NCI-H524 (cell line): ENCODE measurements at places on chromosomes 4 and X.

DNA sequence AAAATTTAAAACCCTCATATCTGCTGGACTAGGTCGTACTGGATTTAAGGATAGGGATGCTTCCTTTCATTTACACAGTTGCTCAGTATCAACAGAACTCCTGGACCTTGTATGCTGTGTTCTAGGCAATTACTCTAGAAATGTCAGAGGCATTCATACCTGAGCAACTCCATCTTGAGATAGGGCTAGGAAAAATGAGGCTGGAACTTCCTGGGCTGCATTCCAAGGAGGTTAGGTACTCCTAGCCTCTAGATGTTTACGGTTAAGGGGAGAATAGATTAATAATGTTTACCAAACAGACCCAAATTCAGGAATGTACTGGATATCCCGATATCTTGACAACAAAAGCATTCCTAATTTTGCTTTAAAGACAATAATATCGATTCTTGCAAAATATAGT is 84.7 kb upstream of the NLGN4X start:
- DNase-seq: no peak

DNA sequence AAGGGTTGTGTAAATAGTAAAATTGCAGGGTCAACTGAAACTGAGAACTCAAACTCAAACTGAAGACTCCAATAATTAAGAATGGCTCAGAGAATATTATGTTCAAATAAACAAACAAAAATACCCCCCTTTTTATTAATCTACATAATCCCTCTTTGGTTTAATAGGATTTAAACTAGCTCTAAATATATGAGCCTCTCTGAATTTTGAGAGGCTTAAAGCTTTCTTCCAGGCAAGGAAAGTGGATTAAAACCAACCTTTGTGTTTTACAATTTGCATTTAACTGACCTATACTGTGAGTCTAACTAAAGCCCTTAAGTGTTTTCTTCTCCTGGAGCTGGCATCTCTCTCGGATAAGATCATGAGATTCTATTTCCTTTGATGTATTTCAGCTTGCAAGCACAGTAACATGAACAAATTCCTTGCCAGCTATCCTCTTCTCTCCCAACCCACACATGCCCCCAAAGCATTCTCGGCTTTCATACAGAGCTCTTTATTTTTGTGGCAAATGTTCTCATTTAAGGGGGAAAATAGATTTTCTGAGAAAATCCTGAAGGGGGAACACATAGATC is 1310.8 kb upstream of the AGA start:
- peak; percentile 78 for DNase-seq

DNA sequence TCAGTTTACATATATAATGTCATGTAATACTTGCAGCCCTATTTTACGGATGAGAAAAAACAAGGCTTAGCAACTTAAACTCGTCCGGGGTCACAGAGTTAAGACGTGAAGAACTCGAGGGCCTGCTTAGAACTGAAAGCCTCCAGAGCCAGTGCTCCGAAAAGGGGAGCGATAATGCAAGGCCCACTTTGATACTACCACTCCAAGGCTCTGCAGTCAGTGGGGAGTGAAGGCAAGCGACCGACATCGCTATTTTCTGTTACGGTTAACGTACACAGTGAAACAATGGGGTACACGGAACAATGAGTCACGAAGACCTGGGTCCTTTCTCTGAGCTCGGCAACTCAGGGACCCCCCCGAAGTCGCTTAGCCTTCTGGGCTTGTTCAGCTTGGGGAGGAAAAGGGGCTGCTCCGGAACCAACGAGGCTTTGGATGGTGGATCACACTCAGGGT is 965 bp downstream of the PPA2 start:
- DNase-seq: no peak

DNA sequence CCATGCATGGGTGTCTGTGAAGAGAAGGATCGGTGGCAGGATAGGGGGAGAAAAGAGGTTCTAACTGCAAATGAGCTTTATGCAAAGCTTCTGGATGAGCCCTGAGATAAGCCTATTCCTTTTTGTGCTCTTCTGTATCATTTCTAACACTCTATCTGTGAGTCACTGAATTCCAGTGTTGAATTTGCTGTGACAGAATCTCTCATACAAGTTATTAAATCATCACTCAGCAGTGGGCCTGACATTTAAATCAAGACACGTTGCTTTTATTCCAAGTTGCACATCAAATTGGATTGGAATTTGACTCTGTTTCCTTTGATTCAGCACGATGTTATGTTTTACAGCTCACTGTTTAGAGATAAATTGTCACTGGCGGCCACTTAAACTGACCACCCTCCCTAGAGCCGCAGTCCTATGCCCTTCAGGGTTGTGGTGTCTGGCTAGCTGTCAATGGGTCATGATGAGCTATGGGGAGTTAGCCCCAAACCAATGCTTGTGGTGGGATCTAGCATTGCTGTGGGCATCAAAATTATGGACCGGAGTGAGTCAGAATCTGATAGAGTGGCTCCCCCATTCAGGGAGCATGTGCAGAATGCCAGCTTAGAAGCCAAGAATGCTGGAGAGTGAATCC is 42.7 kb downstream of the LHFPL1 start:
- DNase-seq: no peak

GRCh38 chrX:41779941-41780340 is 56.0 kb downstream of the GPR82 start:
- peak; percentile 54 for DNase-seq

DNA sequence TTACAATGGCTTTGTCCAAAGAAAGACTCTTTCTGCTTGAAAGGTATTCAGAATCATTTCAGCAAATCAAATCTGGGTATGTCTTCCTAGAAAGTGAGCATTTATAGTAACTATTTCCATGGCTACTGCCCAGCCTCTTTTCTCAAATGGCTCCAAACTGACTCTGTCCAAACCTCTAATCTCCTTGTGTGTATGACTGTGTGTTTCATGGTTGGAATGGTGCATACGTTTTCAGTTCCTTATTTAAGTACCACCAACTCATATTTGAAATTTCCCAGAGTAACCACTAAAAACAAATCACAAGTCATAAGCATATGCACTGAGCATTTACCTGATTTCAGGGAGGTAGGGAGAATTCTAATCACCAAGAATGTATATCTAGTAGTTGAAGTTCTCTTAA is 106.0 kb downstream of the TMEM144 start:
- DNase-seq: no peak

GRCh38 chr4:135515295-135515694 is 1313.7 kb upstream of the PABPC4L start:
- DNase-seq: no peak

- DNase-seq: no peak
Observed at GRCh38 chr4:149995134-149995756, 83.0 kb upstream of the DCLK2 start.

DNA sequence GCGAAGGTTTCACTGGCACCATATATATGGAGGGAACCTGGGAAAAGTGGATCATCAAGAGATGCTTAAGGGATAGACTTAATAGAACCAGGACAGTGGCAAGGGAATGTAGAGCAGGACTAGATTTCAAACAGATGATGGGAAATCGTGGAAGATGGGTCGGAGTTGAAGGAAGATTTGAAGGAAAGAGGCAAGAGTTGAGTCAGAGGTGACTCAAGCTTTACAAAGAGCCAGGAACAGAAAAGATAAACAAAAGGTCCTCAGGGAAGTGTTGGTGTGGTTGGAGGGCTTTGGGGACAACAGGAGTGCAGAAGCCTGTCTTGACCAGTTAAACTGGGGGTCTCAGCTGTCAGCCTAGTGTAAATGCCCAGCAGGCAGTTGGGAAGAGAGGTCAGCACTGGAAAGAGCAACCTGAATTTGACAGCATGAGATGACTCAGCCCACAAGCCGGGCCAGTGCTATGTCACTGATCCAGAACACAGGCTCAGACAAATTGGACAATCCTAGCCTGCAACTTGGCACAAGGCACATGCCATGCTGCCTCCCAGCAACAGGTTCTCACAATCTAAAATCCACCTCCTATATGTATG is 230.5 kb downstream of the IDS start:
- DNase-seq: no peak

DNA sequence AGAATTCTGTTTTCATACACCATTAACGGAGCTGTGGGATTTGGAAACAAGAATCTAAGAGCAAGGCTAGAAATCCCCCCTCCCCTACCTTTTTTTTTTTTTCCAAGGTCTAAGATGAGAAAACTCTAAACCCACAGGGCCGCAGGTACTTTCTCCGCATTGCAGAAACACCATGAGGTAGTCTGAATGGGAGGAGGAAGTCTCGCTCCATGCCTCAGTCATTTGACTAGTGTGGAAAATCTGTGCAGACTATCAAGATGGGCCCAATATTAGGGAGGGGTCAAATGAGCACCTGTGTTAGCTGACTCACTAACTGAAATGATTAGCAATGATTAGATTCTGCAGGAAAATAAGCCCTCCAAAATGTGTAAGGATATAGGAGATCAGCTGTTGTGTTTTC is 40.9 kb upstream of the MAP3K15 start:
- DNase-seq: no peak

- no peak for DNase-seq
Observed at GRCh38 chrX:38232079-38232686, 11.5 kb upstream of the SRPX start.

- DNase-seq: no peak
Observed at GRCh38 chr4:84574069-84574720, 8.7 kb upstream of the CDS1 start.

DNA sequence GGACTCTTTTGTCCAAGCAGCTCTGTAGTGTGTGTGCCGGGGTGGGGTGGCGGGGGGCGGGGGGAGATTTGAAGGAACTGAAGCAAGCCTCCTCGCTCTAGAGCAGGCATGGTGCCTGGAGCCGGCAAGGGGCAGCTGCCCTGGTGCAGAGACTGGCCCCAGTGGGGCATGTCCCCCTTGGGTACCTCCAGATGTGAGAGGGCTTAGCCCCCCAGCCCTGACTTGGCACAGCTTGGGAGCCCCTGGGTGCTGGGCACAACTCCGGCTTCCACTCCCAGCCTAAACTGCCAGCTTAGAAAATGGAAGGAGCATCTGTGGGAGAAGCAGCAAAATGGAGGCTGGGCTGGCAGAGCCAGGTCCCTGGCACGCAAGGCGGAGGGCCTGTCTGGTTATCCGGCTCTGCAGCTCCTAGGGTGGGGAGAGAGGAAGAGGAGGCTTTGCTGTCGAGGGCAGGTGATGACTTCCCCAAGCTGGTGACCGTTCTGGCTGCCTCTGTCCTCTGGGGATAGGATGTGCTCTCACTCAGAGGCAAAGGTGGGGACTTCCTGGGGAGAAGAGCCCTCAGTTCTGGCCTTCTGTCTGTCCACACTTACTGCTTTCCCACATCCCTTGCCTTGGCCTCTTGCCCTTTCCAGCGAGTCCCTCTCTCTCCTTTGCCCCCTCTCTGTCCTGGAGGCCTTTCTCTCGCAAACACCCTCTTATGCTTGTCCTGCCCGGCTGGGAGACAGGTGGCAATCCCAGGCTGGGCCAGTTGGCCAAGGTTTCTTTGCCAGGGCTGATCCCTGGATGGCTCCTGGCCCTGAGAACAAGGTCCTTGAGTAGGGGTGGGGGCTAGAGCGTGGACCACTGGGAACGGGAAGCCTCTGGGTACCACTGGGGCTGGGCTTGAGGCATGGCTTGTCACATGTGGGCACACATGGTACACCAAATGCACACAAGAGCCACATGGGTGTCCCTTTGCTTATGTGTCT is 2.0 kb downstream of the DLG3 start:
- no peak for DNase-seq

GRCh38 chrX:65690057-65690855 is 22.8 kb downstream of the MSN start:
- no peak for DNase-seq

DNA sequence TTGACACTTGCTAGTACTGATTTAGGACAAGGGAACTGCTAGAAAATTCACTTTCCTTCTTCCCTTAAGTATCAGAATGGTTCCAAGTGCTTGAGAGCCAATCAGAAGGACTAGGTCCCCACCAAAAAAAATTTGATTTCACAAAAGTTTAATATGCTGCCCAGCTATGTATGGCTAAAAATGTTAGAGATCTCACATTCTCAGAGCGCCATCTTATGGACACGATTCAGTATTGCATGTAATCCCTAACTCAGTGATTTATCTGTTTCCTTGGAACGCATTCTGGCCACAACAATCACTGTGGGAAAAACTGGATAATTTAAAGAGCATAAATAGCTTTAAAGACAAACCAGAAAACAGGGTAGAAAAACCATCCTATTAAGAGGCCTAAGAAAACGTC is 255.1 kb upstream of the GPC4 start:
- peak; percentile 52 for DNase-seq

- DNase-seq: no peak
Observed at GRCh38 chrX:54747733-54748393, 50.2 kb downstream of the ITIH6 start.

DNA sequence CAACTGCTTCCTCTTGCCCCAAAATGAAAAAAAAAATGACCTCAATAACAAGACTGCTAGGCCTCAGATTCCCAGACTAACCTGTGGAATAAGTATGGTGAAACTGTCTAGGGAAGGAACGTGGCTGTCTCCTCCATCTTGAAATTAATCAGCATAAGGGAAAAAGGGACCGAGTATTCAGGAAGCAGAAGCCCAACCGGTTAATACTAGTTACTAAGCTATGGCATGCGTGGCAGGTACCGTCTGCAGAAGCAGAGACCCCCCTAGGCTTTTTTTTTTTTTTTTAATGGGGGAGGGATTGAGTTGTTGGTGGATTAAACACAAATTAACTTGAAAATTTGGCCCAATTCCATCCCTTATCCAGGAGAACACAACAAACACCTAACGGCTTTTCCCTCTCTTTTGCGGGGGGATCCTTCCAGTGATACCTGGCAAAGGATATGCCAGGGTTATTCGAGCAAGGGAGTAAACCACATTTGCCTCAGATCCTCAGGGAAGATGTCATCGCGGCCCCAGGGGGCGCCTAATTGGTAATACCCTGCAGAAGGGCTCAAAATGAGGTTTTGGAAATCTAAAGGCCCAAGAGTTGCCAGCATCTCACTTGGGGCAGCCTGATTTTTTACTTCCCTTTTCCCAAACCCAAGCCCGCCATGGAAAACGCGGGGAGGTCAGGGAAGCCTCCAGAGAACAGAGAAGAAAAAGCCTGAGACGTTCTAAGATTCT is 893 bp downstream of the RLIM start:
- peak; percentile 38 for DNase-seq

DNA sequence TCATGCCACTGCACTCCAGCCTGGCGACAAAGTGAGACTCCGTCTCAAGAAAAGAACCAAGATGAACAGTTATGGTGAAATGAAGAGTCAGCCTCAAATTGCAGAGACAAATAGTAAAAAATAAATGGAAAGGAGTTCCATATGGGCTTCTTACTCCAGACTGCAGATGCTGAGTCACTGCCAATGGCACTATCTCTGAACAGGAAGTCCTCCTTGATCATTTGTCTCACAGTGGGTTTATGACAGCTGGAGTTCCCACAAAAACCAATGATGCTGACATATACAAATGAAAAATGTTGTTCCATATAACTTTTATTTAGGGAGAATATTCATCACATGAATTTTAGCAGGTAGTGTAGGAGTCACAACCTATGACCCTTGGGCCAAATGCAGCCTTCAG is 631.6 kb downstream of the PCDH18 start:
- DNase-seq: no peak
